GM12891 (cell line): ENCODE measurements at places on chromosomes 2 and 18.

GRCh38 chr2:144516981-144517865 lies 2.7 kb downstream of the ZEB2 start:
- no peak for DNase-seq

- DNase-seq = no peak
Observed at GRCh38 chr18:79775441-79776221, 22.1 kb upstream of the KCNG2 start.

- DNase-seq = no peak
Observed at GRCh38 chr2:15010346-15010745, 377.8 kb downstream of the LRATD1 start.

DNA sequence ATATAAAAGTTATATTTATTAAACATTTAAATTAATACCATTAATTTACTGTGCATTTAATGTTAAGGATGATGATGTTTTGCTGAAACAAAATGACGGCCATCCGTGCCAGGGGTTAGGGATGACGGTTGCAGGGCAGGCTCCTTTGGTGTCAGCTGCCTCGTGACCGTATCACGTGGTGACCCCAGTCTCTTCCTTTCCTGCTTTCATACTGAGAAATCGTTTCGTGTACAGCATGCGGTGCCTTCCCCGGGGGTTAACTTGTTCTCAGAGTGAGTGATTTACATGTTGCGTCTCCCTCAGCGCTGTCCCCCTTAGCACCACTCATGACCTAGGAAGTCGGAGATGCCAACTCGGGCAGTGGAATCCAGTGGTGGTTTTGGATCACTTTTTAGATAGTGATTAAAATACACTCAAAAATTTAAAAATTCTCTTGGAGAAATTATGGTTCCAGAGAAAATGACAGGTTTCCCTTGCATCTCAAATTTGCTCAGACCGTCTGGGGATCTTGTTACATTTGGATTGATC lies 290.8 kb downstream of the GBX2 start:
- no peak for DNase-seq

GRCh38 chr2:20115374-20115773 lies 63.9 kb upstream of the LAPTM4A start:
- no peak for DNase-seq

DNA sequence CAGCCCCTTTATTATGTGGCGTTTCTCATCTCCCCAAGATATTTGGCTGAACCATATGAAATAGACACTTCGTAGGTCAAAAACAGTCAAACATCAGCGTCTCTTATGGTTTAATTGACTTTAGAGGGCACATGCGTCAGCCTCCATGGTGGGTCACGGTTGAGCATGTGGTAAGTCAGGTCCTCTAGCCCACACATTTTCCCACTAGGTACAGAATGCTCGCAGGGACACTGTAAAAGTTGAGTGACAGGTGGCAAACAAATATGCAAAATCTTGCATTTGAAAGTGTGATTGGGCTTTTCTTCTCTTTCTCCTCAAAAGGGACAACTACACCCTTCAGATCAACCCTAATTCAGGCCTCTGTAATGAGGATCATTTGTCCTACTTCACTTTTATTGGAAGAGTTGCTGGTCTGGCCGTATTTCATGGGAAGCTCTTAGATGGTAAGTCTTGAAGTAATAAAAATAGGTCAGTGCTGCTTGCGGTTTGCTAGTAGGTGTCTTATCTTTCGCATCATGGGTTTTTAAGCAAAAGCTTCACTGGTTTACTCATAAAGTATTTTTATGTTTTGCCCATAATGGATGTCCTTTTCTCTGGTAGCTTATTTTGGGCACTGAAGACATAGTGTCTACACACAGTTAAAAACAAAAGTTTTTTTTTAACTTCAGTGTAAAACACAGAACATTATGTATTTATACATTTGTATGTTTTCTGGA lies 261.3 kb downstream of the ALPK2 start:
- no peak for DNase-seq

DNA sequence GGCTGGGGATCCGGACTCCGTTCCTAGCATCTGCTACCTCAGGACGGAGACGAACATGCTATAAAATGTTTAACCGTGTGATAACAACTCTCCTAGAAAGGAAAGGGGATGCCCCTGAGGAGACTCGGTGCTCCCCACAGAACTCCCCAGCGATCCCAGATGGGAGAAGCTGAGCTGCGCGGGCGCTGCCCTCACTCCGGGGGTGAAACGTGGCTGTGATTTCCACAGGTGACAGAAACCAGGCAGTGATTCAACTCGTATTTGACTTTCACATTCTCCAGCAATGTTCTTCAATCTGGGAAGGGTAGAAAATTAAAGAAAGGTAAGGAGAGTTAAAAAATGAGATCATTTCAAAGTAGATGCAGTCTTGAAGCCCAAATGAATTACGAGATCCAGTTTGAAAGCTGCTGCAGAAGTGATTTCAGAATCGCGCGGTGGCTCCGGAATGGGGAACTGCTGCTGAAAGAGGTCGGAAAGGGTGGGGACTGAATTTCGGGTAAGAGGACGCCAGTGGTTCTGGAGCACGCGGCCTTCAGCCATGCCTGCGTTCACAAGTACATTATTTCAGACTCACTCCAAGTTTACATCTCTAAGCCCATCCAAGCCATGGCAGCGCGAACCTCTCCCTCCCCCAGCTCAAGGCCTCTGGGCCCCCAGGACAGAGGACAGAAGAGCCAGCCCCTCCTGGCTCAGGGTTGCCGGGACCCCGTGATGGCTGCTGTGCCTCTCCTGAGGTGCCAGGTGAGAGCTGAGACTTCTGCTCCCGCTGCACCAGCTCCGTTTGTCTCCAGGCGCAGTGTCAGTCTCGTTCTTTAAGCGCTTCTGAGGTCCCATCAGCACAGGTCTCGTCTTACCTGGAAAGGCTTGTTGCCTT lies 39.5 kb downstream of the ADNP2 start:
- DNase-seq = no peak
